Activated T-cell treated with anti-CD3 and anti-CD28 coated beads, Interleukin-2, amount 50 U/mL, for 72 hours (primary cell): ENCODE measurements at places on chromosomes 11 and 22.

DNA sequence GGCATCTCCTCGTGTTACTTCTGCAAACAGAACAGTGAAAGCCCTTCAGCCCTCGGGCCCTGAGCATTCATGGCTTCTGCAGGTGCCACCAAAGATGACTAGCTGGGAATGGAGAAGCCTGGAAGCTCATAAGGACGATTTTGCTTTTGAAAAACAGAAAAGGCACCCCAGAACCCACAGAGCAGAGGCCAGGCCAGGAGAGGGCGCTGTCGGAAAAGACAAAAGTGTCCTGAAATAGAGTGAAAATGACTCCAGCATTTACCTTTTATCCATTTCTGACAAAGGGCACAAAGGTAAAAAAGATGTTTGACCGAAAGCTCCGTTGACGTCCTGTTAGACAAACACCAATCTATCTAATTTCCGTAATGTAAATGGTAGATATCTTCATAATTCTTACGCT lies 37.6 kb downstream of the ZNF195 start:
- peak; percentile 79 for DNase-seq

DNA sequence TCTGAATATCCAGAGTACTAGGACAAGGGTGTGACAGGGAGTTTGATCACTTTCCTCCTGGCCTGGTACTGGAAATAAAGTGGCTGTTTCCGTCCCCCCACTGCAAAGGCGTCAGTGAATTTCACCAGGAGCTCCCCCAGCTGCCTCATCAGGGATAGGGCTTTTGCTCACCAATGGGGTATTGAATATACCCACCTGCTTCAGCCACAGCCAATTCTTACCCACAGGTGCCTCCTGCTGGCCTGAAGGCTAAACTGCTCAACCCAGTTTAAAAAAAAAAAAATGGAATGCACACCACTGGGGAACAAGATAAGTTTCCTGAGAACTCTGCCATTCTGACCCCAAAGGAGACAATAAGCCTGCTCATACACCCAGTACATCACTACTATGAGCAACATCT lies 65.3 kb upstream of the MS4A8 start:
- no peak for DNase-seq

- DNase-seq = no peak
Measured at GRCh38 chr11:130873761-130874160, 42.5 kb downstream of the SNX19 start.

DNA sequence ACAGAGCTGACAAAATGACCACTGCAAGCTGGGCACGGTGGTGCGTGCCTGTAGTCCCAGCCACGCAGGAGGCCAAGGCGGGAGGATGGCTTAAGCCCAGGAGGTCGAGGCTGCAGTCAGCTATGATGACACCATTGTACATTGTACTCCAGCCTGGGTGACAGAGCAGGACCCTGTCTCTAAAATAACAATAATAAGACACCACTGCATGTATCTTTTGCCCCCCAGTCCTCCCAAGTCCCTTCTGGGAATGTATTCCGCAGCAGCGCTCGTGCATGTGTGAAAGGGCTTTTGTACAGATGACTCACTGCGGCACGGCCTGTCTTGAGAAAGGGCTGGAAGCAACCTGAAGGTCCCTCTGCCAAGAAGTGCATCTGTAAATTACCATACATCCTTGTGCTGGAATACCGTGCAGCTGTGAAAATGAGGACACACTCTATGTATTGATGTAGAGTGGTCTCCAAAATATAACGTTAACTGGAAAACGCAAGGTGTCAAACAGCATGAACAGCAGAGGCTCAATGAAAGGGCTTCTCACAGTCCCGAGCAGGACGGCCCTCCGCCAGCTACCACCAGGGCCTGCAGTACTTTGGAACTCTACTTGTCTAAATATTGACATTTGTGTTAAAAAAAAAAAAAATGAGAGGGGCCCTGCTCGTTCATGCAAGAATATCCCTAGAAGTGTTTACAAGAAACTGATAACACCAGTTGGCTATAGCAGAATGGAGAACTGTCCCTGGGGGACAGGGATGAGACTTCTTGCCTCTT lies 9.0 kb upstream of the CDC42EP2 start:
- no peak for DNase-seq

- DNase-seq = peak; percentile 37
Measured at GRCh38 chr11:126355926-126356897, 726 bp downstream of the ST3GAL4 start.

- DNase-seq = no peak
Measured at GRCh38 chr11:60182541-60183330, at the start of gene MS4A6A. Gene MS4A6A, minus strand, starts transcription at chr11:60183083. Its CDS starts 1,356 bp downstream, at chr11:60181727.

- DNase-seq = no peak
Measured at GRCh38 chr11:124882339-124883071, 15.2 kb downstream of the ROBO4 start.

GRCh38 chr22:25477358-25477757 lies 87.1 kb upstream of the GRK3 start:
- no peak for DNase-seq

DNA sequence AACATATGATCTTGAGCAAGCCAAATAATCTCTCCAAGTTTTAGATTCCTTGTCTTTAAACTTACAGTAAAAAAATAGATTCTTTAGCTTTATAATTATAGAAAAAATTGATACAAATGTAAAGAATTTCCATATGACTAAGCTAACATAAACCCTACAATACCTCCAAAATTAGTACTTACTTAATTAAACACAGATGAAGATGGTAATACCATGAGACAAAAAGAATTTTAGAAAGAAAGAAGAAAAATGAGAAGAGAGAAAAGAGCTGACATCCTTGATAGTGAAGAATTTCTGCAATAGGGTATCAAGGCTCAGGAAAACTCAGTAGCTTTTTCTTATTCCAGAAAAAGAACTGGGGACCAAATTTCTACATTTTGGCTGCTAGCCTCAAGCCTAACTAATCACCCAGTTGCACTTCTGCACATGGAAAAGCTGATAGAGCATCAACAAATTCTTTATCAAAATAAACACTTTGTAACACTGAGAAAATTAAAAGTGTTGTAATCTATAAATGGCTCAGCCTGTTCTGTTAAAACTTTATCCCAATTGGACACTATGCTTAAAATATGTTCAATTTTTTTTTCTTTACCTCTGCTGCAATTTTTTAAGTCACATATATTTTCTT lies 24.7 kb upstream of the SOX6 start:
- no peak for DNase-seq

- no peak for DNase-seq
Measured at GRCh38 chr11:96045622-96046456, 121.9 kb upstream of the MTMR2 start.

GRCh38 chr11:9775398-9775779 lies 111.5 kb downstream of the SWAP70 start:
- no peak for DNase-seq

- no peak for DNase-seq
Measured at GRCh38 chr11:66048547-66049323, at the start of gene GAL3ST3. Gene GAL3ST3, minus strand, starts transcription at chr11:66049161. Its CDS starts 3,746 bp downstream, at chr11:66045415.

- DNase-seq = no peak
Measured at GRCh38 chr11:57936050-57936418, 87.6 kb upstream of the OR9Q1 start.

DNA sequence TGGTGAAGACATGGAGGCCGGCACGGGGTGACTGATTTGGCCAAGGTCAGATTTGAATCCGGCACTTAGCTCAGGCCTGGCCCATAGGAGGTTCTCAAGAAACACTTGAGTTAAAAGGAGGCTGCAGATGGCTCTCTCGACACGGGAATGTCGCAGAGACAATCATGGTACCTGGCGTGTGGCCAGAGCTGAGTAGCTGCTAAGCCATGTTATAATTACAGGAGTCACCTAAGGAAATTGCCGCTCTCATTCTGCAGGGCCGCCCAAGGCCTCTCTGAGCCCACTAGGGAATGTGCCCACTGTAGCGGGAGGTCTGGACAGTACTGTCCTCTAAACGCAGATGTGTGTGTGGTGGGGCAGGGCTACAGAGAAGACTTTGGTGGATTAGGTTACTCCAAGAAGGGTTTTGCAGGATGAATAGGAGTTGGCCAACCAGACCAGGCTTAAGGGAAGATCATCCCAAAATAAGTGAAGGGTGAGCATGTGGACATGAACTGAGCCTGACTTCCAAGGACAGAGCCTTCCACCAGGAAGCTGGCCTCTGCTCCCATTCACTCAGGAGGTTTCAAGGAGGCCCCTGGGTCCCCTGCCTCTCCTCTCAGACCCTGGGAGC lies 19.3 kb upstream of the PRR5 start:
- no peak for DNase-seq

GRCh38 chr22:25478111-25478510 lies 86.4 kb upstream of the GRK3 start:
- DNase-seq = no peak

DNA sequence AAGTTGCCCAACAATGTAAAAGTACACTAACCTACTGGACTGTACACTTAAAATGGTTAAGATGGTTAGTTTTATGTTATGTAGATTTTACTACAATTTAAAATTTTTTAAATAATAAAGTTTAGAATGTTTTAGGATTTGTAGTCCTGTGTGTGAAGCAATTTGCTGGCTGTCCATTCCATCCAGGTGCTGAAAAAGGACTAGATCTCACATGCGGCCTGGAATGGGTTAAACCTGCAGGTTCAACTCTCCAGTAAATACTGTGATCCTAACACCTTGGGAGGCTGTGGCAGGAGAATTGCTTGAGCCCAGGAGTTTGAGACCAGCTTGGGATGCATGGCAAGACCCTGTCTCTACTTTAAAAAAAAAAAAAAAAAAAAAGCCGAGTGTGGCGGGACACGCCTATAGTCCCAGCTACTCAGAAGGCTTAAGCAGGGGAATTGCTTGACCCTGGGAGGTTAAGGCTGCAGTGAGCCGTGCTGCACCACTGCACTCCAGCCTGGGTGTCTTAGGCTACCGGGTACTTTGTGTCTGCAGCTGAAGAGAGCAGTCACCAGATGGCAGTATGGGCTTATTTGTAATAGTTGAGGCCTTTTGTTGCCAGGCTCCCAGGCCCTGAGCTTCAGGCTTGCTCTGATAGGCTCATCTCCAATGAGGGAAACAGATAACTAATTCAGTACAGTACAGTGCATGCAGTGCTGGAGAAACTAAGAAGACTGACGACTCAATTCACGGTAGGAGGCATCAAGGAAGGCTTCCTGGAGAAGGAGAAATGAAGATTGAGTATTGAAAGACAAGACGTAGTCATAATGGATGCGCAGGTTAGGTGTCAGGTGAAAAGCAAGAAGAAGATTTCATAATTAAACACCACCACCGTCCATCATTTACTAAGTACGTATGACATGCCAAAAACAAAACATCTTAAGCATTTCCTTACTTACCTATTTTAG lies 64.7 kb upstream of the ASPHD2 start:
- peak; percentile 60 for DNase-seq

GRCh38 chr22:37231406-37232139 lies 12.5 kb downstream of the RAC2 start:
- DNase-seq = peak; percentile 72

DNA sequence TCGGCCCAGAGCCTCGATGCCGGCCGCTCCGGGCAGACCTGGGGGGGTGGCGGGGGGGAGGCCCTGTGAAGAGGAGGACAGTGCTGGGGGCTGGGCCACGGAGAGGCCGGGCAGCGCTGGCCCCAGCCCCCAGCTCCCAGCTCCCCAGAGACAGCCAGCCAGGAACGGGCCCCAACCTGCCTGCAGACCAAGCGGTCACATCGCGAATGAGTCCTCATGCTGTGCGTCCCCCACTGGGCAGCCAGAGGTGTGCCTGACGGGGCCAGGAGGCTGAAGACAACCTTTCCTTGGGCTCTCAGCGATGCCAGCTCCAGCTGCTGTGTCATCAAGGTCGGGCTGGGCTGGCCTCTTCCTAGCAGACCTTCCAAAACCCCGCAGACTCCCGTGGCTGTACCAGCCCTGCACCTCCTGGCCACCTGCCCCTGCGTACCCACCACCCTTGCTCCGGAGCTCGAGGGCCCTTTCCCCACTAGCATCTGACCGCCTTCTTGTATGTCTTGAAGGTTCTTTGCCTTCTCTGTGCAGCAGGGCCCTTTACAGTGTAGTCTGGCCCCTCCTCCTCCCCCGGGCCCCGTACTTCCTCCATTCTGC lies 88.4 kb downstream of the CDKN1C start:
- DNase-seq = no peak

- DNase-seq = no peak
Measured at GRCh38 chr11:114011443-114011842, 36.5 kb downstream of the HTR3A start.

- DNase-seq = no peak
Measured at GRCh38 chr11:65280646-65281045, 18.9 kb downstream of the POLA2 start.

DNA sequence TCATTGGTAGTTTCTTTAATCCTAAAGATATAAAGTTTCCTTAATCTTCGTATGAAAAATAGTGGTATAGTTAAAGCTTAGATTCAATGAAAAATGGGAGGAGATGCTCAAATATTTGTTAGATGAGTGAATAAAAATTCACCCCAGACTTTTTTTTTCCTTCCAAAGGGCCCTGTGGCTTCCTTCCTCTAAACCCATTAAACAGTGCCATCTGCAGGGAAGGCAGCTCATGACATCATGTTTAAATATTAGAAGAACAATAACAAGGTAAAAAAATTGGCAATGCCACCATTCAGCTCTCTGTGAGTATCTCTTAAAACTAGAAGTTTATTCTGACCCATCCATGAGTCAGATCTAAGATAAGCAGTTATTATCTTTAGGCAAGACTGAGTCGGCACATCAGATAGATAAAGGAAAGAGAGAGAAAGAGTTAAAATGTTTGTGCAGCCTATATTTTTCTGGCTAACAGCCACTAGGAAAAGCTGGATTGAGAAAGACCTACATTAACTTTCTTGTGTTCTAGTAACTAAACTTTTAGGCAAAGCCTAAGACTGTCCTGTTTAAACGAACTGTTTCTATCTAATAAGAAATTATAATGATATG lies 19.1 kb upstream of the OOSP1 start:
- DNase-seq = peak; percentile 34

GRCh38 chr11:3609416-3610265 lies 32.2 kb downstream of the ART5 start:
- DNase-seq = peak; percentile 26

- no peak for DNase-seq
Measured at GRCh38 chr11:100177651-100178050, 509.4 kb upstream of the ARHGAP42 start.

- DNase-seq = peak; percentile 58
Measured at GRCh38 chr11:119315131-119316015, 1.6 kb downstream of the MCAM start.

DNA sequence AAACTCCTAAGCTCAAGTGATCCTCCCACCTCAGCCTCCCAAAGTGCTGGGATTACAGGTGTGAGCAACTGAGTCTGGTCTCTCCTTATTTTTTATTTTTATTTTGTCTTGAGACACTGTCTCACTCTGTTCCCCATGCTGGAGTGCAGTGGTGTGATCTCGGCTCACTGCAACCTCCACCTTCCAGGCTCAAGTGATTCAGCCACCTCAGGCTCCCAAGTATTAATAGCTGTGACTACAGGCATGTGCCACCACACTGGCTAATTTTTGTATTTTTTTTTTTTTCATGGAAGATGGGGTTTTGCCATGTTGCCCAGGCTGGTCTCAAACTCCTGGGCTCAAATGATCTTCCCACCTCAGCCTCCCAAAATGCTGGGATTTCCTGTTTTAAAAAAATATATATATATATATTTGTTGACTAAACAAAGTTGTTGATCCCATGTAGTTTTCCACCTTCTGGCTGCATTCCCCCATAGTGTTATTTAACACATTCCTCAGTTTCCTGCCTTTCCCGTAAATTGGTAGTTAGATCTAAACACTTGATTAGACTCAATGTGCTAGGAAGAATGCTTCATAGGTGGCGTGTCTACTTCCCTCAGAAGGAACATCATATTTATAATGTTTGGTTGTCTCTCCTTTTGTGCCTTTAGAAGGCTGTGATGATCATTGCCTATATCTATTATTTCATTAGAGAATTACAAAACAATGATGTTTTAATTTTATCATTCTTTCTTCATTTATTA lies 38.8 kb downstream of the LRRC32 start:
- no peak for DNase-seq

GRCh38 chr22:25488244-25489020 lies 76.0 kb upstream of the GRK3 start:
- DNase-seq = peak; percentile 61
